ENCODE measurements at places on chromosomes 5 and 9.

GRCh38 chr9:16431666-16432392, 438.6 kb downstream of the BNC2 start:
- no peak for DNase-seq

DNA sequence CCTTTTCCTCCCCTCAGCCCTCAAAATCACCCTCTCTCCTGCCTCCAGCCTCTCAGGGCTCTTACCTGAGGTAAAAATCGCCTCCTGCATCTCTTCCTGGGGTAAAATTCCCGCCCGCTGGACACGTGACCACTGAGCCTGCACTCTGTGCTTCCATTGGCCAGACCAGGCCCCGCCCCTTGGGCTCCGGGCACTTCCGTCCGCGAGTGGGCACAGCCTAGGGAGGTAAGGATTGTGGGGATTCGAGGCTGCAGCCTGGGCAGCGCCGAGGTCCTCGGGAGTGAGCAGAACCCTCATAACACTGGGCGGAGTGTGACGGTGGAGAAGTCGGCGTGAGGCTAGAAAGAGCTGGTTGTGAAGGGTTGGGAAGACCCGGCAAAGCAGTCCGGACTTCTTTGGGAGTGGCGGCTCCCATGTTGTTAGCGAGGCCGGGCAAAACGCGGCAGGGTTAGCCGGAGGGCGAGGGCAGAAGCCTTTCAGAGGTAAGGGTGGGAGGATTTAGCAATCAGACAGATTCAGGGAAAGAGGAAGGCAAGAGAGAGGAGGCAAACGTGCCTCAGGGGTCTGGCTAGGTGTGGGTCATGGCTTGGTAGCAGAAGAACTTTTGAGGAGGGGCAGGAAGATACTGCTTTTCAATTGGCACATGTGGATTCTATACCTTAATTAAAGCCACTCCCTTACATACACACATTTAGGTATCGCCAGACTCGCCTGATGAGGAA, at the start of gene SHOC1:
Gene SHOC1 (minus strand): TSS at position 103 of the 722 bp plus-strand sequence. CDS start 3,519 bp downstream, outside the sequence.
- no peak for DNase-seq

DNA sequence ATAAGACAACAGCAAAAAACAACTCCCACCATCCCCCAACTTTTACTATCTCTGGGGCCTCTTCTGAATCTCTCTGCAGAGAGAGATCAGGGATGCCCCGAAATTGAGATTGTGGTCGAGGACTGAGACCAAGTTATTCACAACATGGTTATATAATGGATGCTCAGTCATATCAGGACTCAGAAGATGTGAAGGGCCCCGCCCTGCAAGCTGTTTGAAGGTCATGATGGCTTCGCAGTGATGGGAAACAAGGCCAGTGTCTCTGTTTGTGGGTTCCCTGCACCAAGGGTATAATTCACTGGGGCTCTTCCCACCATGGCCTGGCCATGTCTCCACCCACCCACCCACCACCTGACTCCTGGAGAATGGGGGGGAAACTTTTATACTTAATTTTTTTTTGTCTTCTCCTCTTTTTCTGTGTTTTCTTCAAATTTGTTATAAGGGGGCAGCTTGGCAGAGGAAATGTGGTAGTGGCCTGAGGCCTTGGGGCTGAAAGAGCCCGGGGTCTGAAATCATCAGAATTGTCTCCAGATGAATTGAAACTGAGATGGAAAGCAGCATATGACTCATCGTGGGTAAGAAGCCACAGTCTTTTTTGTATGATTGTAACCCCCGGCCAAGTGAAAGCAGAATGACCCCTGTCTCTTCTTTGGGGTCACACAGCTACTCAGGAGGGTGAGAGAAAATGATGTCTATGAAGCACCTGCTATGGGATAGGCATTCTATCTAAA, 15.0 kb upstream of the TEX48 start:
- DNase-seq = no peak

GRCh38 chr5:148827723-148828122, 1.3 kb downstream of the ADRB2 start:
- no peak for DNase-seq

DNA sequence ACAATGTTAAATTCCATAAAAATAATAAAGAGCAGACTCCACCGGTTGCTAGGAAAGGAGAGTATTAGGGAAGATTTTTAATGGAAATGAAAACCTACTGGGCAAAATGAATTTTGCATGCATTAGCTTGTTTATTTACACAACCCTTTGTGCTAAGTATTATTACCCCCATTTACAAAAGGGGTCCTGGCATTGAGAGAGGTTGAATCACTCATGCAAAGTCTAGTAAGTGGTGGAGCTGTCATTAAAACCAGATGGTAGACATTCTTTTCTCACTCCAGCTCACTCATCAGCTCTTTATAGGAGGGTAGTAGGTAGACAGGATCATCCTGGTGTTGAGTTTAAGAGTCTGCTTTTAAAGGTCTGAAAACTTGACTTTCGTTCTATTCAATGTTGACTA, 395.1 kb downstream of the PLK2 start:
- DNase-seq = no peak

DNA sequence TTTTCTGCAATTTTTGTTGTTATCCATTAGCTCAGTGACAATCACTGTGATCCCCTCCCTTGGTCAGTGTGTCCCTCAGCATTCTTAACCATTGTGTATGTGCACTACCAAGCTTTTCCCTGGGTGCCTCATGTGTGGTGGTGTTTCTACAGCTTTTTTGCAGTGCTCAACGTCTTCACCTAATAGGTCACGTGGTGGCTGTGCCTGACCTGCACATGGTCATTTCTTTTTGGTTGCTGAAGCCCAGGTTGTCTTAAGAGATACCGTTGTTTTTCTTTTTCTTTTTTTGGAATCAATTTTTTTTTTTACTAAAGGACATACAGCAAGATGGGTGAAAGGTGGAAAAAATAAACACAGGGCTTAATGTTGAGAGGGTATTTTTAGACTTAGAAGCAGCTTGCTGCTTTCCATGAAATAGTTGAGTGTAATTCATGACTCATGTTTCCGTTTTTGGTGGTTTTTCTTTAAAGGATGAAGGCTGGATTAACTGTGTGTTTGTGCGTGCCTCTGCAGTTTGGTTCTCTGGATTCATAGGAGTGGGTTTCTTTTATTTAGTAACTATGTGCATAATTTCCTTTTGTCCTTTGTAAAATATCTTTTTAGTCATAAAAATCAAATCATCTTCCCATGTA, 22.2 kb downstream of the SH3GL2 start:
- no peak for DNase-seq

DNA sequence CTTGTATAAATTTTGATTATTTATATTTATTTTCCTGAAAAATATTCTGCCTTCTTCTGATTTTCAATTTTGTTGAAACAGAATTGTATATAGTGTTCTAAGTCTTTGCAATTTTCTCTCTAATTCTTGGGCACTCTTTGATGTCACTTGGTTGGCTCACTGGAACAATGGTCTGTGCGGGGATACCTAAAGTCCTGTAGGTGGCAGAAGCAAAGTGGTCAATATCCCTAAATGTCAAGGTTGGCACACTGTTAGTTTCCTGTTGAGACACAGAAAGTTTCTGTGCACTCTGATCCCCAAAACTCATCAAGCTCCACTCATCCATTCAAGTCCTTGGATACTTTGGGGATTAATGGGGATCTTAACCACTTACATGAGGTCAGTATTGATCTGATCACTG, 480.8 kb upstream of the CCNG1 start:
- no peak for DNase-seq

- no peak for DNase-seq
These were observed 71.4 kb upstream of the WDR41 start for GRCh38 chr5:77563475-77563874.

GRCh38 chr5:136420168-136420898, 55.0 kb upstream of the TRPC7 start:
- DNase-seq = no peak

GRCh38 chr5:20678814-20679298, 690.9 kb upstream of the CDH18 start:
- DNase-seq = no peak

DNA sequence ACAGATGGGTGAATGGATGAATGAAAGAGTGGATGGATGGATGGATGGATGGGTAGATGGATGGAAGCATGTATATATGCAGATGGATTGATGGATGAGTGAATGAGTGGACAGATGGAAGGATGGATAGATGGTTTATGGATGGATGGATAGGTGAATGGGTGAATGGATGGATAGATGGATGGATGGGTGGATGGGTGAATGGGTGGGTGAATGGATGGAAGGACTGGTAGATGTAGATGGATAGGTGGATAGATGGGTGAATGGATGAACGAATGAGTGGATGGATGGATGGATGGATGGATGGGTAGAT, 85.1 kb downstream of the COL5A1 start:
- no peak for DNase-seq

DNA sequence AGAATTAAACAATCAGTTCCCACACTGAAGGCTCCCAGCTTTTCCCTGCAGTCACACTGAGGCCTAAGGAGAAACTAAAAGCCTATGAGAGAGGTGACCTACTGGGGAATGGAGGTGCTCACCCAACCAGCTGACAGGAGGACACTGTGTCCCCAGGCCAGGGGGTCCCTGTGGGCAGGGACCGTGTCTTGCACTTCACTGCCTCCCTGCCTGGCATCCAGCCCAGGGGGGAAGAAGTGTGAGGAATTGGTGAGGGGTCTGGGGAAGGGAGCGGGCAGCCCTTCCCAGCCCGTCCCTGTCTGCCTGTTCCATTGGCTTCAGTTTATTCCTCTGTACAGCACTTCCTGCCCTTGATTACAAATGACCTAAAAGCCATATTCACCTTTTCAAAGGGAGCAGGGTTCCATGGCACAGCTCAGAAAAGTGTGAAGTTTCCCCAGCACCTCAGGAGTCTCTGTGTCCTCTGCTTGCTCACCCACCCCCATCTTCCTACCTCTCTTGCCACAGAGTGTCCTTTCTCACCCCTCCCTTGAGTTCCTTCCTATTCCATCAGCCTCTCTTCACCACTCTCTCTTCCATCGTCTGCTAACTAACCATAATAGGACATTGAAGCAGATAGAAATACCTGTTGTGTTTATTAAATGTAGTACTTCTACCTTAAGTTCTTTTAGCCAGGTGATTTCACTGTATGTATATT, 12.9 kb downstream of the OTULINL start:
- DNase-seq = no peak

DNA sequence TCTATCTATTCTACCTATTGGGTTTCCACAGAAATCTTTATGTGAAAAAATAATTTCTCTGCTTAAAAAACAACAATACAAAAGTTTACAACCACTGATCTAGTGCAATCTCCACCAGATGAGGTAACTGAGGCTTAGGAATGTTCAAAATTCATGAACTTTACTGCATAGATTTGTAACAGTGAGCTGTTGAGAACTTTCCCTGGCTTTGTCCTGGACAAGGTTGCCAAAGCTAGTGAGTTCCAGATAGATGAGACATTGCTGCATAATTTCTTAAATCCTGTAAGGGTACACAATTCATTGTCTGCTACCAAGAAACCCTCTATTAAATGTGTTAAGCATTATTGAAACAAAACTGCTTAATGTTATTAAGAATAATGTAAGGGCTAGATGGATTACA, 102.7 kb downstream of the OSMR start:
- no peak for DNase-seq

GRCh38 chr5:95543017-95543705, 11.6 kb downstream of the SKIC3 start:
- no peak for DNase-seq
